Activated naive CD4-positive, alpha-beta T cell treated with anti-CD3 and anti-CD28 coated beads, Interleukin-2, amount 10 ng/mL, durations not matched to agents 5 hours and 36 hours (primary cell): ENCODE measurements at places on chromosomes 12 and 14. TPM values are rescaled to one million over a fixed set of nuclear protein-coding genes. Genes with fewer than 3 reads are reported as not detected.

The GCH1 gene
- total RNA-seq: 54.6 TPM

The MYF5 gene
- total RNA-seq: not detected

The KLRC2 gene
- not detected for total RNA-seq

The CAPZA3 gene
- total RNA-seq: not detected

The NUDT14 gene
- total RNA-seq: 42.4 TPM

The COA8 gene
- total RNA-seq: 27.3 TPM

The ANAPC5 gene
- 124 TPM for total RNA-seq

The LRRC10 gene
- not detected for total RNA-seq

The SLC7A7 gene
- 0.43 TPM for total RNA-seq

The HOXC9 gene
- not detected for total RNA-seq

The ZFHX2 gene
- 0.93 TPM for total RNA-seq
